CD4-positive, alpha-beta T cell (primary cell): ENCODE measurements at places on chromosomes 4 and X.

- no peak for DNase-seq
Observed at GRCh38 chr4:36172656-36173055, 71.7 kb downstream of the ARAP2 start.

DNA sequence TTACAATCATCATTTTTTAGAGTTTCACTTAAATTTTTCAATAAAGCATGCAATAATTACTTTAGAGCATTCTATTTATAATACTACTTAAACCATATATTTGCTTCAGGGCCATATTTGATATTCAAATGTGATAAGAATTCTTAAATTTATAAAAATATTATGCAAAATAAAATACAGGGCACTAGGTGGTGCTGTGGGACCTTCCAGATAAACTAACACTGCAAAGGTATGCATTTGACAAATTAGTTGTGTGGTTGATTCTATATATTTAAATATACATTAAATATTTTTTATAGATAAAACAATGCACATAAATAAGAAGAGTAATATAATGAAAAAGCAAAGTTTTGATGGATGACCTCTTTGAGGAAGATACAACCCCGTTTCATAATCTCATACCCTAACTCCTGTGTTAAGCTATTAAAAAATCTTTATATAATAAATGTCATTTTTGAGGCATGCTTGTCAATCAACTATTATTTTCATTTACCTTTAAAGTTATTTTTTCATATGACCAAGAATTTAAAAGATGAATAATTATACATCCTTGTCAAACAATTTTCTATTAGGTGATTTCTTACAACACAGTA lies 128.4 kb downstream of the REELD1 start:
- DNase-seq = no peak

GRCh38 chrX:57951666-57952319 lies 41.5 kb upstream of the ZXDA start:
- DNase-seq = no peak

DNA sequence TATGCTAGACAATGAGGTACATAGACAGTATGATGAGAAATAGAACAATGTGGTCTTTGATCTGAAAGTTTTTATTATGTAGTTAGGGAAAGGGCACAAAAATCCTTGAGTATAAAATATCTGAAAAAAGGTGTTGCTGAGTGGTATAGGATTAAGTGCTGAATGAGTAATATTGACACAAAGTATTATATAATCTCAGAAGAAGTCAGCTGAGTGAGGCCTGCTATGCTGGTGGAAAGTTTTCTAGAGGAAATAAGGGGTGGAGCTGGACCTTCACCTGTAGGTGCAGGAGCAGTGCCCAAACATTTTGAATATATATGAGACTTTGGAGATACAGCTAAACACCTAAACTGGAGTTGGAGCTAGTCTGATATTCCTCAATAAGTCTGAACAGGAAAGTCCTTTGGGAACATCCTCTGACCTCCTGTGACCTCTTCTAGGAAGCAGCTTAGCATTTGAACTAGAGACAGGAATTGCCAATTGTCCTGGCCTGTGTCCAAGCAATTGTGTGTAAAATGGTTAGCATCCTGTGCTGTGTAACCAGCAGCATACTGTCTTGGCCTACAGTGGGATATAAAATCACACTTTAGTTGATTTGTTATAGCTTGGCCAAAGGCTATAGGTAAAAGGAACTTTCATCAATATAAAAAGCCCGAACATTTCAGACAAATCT lies 285.3 kb downstream of the ANKRD50 start:
- DNase-seq = no peak

DNA sequence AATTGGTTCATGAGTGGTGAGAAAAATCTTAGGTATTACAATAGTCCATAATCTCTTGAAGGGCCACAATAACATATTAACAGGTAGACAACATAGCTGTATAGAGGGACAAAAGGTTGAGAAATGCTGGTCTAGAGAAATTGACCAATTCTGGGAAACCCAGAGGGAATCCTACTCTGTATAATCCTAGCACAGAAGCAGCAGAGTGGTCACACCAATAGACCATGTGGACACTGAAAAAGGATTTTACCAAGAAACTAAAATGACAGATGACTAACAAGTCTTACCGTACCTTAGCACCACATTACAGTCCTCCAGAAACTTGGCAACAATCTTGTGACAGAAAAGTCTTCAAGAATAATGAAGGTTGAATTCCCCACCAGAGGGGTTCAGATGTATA lies 169.1 kb upstream of the PCDH18 start:
- no peak for DNase-seq

DNA sequence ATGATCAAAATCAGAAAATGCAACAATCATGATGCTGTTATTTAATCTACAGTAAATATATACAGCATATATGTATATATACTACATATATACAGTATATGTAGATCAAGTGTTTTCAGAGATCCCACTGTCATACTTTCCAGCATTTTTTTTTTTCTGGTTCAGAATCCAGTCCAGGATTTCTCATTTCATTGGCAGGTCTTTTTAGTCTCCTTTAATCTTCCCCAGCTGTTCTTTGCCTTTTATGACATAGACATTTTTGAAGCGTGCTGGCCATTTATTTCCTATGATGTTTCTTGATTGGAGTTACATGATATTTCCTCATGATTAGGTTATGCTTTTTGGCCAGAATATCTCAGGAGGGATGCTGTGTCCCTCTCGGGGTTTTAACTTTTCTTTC lies 92.0 kb upstream of the TLR2 start:
- no peak for DNase-seq

DNA sequence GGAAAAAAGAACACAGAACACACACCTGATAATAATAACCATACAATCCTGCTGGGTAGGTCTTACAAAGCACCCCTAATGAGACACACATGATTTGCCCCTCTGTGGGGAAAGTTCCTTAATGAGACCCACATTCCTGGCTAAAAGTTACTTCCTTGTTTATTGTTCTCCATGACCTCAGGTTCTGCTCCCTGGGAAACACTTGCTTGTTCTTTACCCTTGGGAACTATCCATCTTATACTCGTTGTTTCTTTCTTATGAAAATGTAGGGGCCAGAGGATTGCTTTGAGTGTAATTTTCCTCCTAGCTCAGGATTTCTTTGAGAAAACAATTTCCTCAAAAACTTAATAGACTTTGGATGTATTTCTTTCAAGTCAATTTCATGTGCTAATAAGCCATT lies 52.1 kb upstream of the PCDH10 start:
- DNase-seq = no peak

DNA sequence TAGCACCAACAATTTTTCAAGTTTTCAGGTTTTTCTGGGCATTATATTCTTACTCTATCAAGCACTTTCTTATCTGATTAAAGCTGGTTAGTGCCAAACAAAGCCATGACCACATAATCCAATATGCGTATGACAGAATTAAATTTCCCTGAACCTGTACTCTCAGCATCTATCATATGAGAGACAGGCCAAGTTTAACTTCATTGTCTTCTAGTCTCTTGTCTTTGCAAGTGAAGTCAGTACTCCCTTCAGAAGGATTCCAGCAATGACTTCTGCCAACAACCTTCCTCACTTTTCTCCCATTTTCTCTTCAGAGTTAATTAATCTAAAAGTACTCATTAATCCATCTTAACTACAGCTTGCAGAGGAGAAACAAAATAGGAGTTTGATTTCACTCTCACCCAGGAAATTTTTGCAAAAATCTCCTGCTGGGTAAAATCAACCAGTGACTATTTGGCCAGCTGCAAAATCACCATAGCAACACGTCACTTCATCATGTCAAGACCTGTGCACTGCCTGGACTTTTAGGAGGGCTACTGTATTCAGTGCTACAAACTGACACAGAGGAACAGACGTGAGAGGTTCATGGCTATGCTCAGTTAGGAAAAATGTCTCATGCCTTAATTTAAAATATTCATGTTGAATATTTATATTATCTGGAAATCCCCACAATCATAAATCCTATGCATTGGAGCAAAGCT lies 208.4 kb downstream of the ANTXR2 start:
- DNase-seq = no peak

DNA sequence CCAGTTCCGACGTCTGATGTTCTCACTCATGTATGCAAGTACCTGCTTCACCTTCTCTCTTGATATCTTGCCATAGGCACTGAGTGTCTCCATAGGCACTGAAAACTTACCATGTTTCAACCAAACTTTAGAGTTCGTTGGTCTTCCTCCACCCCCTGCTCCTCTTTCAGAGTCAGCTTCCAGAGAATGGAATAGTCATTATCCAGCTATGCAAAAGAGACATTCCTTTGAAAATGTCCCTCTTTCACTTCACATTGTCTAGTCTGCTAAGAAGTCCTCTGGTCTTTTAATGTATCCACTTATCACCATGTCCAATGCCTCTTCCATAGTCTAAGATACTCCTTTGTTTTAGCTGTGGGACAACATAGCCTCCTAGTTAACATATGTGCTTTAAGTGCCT lies 566.0 kb upstream of the TENM3 start:
- no peak for DNase-seq

DNA sequence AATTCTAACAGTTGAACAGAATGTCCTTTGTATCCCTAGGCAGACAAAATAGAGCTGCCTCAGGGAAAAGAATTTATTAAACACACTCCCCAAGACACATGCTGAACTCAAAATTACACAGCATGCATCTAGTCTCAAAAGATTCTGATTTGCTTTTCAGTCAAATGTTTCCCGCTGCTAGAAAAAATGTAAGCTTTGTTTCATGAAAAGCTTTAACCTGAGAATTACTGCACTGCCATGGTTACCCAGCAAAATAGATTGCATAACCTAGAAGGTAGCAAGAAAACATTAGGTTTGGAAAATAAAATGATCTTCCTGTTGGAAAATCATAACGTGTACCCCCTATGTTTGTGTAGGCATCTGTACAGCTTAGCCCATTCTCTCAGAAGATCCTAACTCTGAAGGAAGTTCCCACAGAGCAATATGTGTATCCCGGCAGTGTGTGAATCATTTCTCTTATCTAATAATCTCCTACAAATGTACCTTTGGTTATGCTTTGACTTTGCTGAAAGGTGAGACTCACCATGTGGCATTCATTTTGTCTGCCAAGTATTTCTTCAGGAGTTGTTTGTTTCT lies 646.9 kb downstream of the STPG2 start:
- no peak for DNase-seq

DNA sequence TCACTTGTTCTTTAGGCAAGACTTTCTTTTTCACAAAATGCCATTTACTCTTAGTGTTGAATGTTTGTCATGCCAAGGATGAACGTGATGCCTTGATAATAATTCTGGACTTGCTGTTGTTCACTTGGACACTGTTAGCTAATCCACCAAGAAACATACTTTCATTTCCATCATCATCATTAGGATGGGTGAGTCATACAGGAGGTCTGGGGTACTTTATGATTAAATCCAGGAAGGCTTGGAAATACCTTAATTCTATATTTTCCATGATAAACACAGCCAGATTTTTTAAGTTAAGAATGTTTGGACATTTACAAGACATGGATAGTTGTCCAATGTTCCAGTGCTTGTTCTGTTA lies 260.7 kb upstream of the GIMD1 start:
- DNase-seq = no peak

- no peak for DNase-seq
Observed at GRCh38 chrX:110056419-110056818, 53.5 kb downstream of the TMEM164 start.

- no peak for DNase-seq
Observed at GRCh38 chr4:526971-527460, 28.0 kb downstream of the PIGG start.

- no peak for DNase-seq
Observed at GRCh38 chr4:137668885-137669545, 136.7 kb upstream of the PCDH18 start.

DNA sequence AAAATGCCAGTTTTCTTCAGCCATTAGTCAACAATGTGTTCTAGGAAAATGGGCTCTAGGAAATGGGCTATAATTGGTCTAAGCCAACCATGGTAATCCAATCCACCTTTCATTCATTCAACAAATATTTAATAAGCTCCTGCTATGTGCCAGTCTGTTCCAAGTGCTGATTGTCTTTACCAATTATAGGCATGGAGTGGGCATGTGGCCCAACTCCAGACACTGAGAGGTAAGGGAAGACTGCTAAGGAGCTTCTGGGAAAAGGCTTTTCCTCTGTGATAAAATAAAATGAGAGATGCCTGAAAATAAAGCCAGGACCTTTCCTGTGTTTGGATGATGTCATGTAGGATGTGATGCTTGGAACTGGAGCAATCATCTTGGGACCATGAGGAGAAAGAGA lies 43.3 kb downstream of the HOPX start:
- DNase-seq = no peak

GRCh38 chr4:57249083-57249482 lies 138.9 kb upstream of the IGFBP7 start:
- DNase-seq = no peak

DNA sequence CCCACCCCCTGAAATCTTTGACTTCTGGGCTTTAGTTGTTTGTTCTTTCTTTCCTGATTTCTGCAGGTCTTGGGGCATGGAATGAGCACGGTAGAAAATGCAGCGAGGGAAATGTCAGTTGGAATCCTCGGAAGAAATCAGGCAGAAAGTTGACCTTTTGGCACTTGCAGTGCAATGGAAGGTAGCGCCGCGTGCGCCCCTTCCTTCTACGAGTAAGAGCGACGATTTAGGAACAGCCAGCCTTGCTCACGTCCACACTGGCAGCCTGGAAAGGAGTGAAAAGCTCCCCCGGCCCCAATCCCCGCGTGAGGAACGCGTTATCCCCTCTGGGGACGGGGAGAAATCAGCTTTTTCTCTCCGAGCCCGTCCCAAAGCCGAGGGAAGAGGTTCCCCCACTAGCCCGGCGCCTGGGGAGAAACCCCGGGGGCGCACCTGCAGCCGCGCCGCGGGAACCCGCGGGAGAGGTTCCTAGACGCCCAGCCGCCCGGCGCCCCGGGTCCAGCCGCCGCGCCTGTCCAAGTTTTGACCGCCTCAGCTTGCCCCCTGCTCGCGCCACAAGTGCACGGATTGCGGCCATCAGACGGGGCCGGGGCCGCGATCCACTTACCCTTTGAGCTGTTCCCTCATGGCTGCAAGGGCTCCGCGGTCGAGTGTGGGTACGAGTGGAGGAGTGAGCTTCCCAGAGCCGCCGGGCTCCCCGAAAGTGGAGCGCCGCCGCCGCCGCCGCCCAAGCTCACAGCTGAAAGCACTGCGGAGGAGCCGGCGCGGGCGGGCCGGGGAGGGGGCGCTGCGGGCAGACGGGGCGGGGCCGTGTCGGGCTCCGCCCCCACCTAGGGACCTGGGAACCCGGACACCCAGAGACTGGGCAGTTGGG lies 194.6 kb upstream of the FTHL17 start:
- DNase-seq = no peak

GRCh38 chrX:66625525-66625924 lies 13.4 kb downstream of the EDA2R start:
- DNase-seq = no peak

- DNase-seq = no peak
Observed at GRCh38 chr4:122884499-122884898, 37.9 kb downstream of the NUDT6 start.

DNA sequence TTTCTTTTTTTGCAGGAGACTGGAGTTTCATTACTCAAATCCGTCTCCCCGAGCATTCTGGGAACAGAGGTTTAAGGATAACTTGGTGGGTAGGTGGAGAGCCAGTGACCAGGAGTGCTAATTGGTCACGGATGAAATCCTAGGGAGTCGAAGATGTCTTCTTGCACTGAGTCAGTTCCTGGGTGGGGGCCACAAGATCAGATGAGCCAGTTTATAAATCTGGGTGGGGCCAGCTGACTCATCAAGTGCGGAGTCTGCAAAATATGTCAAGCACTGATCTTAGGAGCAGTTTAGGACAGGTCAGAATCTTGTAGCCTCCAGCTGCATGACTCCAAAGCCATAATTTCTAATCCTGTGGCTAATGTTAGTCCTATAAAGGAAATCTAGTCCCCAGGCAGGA lies 741.3 kb downstream of the PCDH7 start:
- DNase-seq = no peak

- DNase-seq = no peak
Observed at GRCh38 chr4:18214411-18215055, 193.0 kb upstream of the LCORL start.

GRCh38 chr4:106019771-106020170 lies 124.5 kb downstream of the NPNT start:
- no peak for DNase-seq
